ENCODE measurements at places on chromosomes 4 and X. TPM values are rescaled to one million over a fixed set of nuclear protein-coding genes. Genes with fewer than 3 reads are reported as not detected.
A peak's percentile ranks its signal among the peaks of the same experiment; 100 is the strongest.

- DNase-seq, result peak; percentile 48
Measured at GRCh38 chrX:34371754-34372153, 239.6 kb upstream of the FAM47A start.

GRCh38 chr4:54958236-54958635 is 167.2 kb downstream of the KDR start:
- DNase-seq, result no peak

GRCh38 chr4:143202824-143203223 is 18.1 kb downstream of the USP38 start:
- no peak for DNase-seq

REELD1 gene
- not detected for total RNA-seq

CHRNA9 gene
- total RNA-seq, result not detected

- DNase-seq, result no peak
Measured at GRCh38 chr4:151035328-151035727, 20.2 kb upstream of the LRBA start.

DNA sequence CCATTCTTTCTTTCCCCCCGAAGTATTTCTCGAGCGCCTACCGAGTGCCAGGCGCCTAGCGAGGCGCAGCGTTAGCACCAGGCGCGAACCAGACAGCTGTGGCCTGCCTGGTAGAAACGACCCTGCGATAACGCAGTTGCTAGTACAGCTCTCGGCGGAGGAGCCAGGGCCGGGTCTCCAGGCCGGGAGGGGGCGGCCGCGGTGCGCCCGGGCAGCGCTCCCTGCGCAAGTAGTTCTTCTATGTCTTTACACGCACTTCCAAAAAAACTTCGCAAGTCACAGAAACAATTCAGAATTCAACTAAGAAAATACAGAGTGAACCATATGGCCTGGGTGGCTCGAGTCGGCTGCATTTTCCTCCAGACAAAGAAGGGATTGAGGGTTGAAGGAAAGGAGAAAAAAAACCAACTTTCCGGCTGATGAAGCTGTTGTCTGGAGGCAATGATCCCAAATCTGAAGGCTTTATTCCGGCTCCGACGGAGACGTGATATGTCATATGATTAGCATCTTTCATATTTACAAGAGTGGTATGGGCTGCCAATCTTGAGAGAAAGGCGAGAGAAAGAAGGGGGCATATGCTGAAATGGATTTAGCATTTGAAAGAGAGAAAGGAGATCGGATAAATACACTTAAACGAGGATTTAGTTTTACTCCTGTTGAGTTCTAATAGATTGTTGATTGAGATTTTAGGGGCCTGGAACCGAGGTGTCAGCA is 7.2 kb upstream of the NEUROG2 start:
- no peak for DNase-seq

DNA sequence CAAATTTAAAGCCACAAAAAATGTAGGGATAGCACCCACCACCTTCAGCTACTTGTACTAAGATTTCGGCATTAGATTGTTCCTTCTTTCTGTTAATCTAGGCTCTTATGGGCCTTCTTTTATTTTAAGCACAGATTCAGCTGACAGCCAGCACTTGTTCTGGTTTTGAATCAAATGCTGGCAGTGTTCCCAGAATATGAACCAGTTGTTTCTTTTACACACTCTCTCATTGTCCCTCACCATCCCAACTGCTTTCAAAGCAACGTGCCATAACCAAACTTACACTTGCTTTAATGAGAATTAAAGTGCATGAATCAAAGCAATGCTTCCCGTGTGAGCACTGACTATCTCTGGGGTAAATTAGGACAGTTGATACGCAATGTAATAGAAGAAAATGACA is 744.5 kb upstream of the FAM241A start:
- no peak for DNase-seq

USP17L20 gene
- not detected for total RNA-seq

DNA sequence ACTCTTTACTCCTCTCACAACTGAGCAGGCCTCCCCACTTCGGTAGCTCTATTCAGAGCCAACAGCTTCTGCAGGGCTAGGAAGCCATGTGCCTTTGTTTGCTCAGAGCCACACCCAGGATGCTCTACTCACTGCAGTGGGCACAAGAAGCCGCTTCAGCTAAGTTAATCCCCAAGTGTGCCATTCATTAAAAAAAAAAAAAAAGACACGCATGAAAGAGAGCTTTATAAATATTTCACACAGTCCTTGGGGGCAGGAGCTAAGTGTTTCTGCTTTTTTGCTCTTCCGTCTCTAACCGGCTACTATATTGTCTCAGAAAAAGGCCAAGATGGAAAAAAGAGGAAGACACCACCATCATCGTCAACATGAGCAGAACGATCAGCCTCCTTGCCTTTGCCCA is 8.1 kb downstream of the CRMP1 start:
- DNase-seq, result no peak

MUC7 gene
- not detected for total RNA-seq

DNA sequence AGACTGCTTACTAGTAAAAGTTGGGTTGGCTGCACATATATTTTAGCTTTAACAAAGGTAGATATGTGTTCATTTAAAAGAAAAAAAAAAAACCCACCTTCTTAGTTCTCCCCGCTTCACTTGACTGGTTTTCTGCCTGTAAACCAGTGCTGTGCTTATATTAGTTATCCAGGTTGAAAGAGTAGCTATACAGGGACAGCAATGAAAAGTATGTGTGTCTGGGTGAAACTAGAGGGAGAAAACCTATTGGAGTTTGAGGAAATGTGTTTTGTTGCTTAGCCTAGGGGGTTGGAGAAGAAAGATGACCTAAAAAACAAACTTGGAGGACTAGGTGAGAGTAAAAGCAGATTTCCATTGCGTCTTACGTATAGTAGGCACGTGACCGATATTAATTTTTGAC is 4.5 kb downstream of the JADE1 start:
- DNase-seq, result no peak

Data from pulmonary artery endothelial cell (primary cell).